ENCODE measurements at places on chromosomes 12 and 14.

GRCh38 chr14:79583738-79584408 is 627.4 kb downstream of the DIO2 start:
- no peak for DNase-seq

DNA sequence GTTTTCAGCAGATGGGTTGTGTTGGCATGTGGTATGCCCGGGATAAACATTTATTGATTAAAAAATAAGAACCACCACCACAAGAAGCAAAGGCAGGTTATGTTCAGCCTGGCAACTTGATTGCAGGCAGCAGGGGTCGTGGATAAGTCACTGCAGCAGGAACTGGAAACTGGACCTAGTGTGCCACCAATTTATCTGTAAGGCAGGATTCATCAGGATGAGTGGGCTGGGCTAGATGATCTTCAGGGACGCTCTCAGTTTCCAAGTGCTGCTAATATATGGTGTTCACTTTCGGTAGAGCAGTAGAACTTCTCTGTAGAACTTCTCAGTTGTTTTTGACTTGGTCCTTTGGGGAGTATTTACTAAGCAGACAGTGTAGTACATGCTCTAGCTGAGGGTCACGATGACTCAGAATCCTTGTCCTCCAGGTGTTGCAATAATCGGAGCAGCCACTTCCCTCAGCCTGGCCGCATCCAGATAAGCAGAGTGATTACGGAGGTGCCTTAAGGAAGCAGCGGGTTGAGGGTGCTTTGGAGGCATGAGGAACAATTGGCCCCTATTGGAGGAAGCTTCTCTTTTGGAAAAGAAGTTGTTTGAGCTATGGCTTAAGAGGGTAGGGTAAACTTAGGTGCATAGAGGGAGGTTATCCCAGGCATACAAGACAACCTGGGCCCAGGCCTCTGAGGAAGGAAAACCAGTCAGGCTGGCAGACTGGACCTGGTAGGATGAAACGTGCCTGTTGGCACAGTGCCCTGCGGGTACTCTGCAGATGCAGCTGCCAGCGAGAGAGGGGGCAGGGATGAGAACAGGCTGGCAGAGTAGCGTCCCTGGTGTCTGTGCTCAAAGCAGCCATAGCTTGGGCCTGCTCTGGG is 104.0 kb downstream of the GPR135 start:
- no peak for DNase-seq

DNA sequence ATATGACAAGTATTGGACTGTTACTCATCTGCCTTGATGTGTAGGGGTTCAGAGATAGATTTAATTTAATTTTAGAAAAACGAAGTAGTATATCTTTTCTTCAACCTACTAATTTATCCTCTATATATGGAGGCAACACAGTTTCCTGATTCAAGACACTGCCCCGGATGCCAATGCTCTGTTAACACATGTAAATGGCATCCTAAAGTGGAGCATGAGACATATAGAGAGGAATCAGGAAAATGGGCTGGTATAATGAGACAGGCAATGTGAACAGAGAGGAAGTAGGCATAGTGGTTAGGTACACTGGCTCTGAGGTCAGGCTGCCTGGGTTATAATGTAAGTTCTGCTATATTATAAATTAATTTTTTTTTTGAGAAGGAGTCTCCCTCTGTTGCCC is 85.6 kb downstream of the OTOGL start:
- no peak for DNase-seq

DNA sequence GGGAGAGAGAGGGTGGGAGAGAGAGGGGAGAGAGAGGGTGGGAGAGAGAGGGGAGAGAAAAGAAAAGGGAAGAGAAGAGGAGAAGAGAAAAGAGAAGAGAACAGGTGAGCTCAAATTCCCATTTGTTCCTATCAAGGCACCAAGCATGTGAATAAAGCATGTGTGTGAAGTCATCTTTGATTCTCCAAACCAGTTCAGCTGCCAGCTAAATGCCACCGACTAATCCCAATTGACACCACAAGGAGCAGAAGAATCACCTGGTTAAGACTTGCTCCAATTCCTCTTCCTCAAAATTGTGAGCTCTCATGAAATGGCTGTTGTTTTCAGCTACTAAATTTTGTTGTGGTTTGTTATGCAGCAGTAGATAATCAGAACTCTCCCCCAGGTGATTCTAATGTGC is 188.9 kb downstream of the TMX1 start:
- no peak for DNase-seq

DNA sequence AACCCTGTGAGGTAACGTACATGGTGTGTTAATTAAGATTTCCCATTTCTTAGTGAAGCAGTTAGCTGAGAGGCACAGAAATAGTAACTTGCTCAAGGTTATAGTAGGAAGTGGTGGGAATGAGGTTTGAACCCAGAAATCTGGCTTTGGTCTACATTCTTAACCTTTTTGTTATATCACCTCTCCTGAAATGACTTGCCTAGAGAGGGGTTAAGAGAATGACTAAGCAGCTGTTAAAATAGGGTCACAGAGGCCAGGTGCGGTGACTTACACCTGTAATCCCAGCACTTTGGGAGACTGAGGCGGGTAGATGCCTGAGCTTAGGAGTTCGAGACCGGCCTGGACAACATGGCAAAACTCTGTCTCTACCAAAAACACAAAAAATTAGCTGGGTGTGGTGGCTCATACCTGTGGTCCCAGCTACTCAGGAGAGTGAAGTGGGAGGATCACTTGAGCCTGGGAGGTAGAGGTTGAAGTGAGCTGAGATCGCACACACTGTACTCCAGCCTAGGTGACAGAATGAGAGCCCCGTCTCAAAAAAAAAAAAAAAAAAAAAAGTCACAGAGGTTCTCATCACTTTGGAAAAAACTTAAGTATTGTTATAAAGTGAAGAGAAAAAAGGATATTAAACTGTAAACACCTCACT is 57.6 kb upstream of the RD3L start:
- DNase-seq: no peak

Data from iPS-NIHi11 (cell line).